ENCODE measurements at places on chromosomes 3 and 15.

DNA sequence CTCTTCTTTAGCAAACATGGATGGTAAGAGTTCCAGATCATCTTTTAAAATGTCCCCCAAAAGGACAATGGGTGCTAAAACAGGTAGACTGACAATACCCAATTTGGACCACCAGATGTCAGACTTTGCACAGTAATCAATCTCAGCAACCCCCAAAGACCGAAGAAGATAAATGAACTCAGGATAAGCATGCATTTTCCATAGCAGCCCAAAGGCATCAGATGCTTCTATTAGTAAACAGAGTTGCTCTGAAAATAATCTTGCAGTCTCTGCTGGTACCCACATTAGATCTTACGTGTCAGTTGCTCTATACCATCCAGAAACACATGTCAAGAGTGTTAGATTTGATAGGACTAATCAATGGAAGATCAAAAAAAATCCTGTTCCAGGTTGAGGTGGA lies 20.6 kb downstream of the MYH15 start:
- peaks cover 3% of the 10 kb centered on the region for H3K27me3 ChIP-seq
- H3K36me3 ChIP-seq: no peaks in the 10 kb centered on the region
- no peak overlapping the region for H3K27ac ChIP-seq
- no peak overlapping the region for H3K4me3 ChIP-seq

DNA sequence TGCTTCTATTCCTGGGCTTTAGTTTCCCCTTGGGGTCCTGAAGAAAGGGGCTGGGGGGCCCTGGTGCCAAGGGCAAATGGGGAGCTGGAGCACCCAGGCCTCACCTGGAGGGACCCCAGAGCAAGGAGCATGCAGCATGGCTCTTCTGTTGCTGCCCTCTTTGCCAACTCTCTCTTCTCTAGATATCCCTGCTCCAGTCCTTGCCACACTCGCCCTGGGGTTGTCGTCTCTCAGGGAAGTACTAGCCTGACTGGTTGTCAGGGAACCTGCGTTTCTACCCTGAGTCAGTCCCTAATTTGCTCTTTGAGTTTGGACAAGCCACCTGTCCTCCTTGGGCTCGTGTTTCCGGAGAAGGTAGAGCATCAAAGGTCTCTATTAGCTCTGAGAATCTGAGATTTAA lies 63.7 kb upstream of the UBE2Q2 start:
- H3K4me3 ChIP-seq: no peak overlapping the region
- peaks cover 24% of the 10 kb centered on the region for H3K27me3 ChIP-seq
- DNase-seq: no peak
- no peak overlapping the region for H3K27ac ChIP-seq
- no peaks in the 10 kb centered on the region for H3K4me1 ChIP-seq

GRCh38 chr3:115162759-115163158 lies 15.7 kb upstream of the ZBTB20 start:
- H3K27me3 ChIP-seq: no peaks in the 10 kb centered on the region
- no peak overlapping the region for H3K4me3 ChIP-seq

- no peak overlapping the region for H3K27ac ChIP-seq
- no peak for DNase-seq
- H3K27me3 ChIP-seq: no peaks in the 10 kb centered on the region
Observed at GRCh38 chr3:81723732-81724313, 37.6 kb downstream of the GBE1 start.

DNA sequence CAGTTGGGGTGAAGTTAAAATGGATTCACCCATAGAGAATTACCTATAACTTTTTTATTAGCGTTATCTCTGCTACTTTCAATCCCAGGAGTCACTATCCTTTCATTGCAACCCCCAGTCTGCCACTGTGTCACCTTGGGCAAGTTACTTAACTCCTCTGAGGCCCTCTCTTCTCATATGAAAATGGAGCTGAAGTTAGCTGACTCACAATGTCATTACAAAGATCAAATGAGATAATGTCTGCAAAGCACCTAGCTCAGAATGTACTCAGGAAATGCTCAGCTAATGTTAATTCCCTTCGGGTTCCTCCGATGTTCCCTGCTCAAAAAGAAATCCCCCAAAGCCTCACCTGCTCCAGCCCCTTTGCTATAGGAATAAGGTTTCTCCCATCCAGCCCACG lies 50.0 kb downstream of the TRIM42 start:
- no peak overlapping the region for H3K4me3 ChIP-seq
- DNase-seq: no peak
- peaks cover 2% of the 10 kb centered on the region for H3K4me1 ChIP-seq
- H3K27ac ChIP-seq: no peak overlapping the region

GRCh38 chr15:28974142-28974541 lies 88.4 kb downstream of the APBA2 start:
- DNase-seq: no peak
- H3K36me3 ChIP-seq: no peaks in the 10 kb centered on the region
- H3K4me3 ChIP-seq: no peak overlapping the region
- H3K27ac ChIP-seq: no peak overlapping the region
- peaks cover 7% of the 10 kb centered on the region for H3K27me3 ChIP-seq

DNA sequence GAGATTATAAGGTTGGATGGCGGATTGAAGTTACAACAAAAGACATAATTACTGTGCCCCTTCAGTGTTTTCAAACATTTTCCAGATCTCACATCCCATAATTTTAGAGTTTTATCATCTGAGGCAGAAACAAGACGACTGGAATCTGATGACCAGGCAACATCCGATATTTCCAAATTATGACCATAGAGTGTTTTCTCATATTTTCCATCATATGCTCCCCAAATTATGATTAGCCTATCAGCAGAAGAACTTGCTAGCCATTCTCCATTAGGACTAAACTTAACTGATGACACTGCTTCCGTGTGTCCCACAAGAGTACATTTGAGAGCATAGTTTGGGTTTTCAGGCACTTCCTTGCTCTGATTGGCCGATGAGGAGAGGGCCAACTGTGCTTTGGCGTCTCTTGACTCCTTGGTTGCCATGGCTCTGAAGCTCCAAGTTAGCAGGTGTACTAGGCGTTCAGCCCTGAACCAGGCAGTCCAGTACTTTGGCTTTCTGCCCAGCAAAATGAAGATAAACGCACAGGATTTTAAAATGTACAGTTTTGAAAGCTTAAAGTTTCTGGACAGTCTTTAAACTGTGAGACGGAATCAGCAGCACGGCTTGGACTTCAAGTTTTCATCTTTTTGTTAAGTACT lies 638 bp downstream of the WDR5B start:
- H3K27ac ChIP-seq: peak overlapping the region; percentile 99
- peaks cover 32% of the 10 kb centered on the region for H3K4me1 ChIP-seq
- no peaks in the 10 kb centered on the region for H3K27me3 ChIP-seq
- peak; percentile 48 for DNase-seq

DNA sequence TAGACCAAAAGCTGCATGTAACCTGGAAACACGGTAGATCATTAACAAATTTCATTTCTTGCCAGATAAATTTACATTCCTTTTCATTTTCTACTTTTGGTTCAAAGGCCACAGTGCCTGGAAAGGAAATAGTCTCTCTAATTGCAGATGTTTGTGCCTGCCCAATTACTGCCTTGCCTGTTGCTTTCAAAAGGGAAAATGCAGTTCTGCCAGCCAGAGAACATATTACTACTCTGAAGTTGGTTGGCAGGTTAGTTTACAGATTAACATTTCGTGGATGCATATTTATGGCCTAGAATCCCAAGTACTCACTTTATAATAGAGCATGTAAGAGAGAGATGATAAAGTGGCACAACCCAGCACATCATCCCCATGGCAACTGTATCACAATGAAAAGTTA lies 124.3 kb upstream of the LRRC3B start:
- DNase-seq: no peak
- H3K4me3 ChIP-seq: no peak overlapping the region
- no peaks in the 10 kb centered on the region for H3K4me1 ChIP-seq
- no peak overlapping the region for H3K27ac ChIP-seq
- no peaks in the 10 kb centered on the region for H3K36me3 ChIP-seq
- H3K27me3 ChIP-seq: no peaks in the 10 kb centered on the region

- no peaks in the 10 kb centered on the region for H3K36me3 ChIP-seq
- no peak for DNase-seq
- peaks cover 17% of the 10 kb centered on the region for H3K27me3 ChIP-seq
- no peaks in the 10 kb centered on the region for H3K4me1 ChIP-seq
Observed at GRCh38 chr15:57337868-57338411, 38.4 kb upstream of the CGNL1 start.

- no peak for DNase-seq
- H3K4me1 ChIP-seq: no peaks in the 10 kb centered on the region
- H3K27ac ChIP-seq: no peak overlapping the region
- peaks cover 5% of the 10 kb centered on the region for H3K27me3 ChIP-seq
Observed at GRCh38 chr15:100194996-100195395, 146.8 kb downstream of the ADAMTS17 start.
